Activated CD4-positive, alpha-beta memory T cell treated with anti-CD3 and anti-CD28 coated beads, Interleukin-2, amount 10 ng/mL, durations not matched to agents 7 days and 5 days (primary cell): ENCODE measurements at places on chromosomes 6 and 20. TPM values are rescaled to one million over a fixed set of nuclear protein-coding genes. Genes with fewer than 3 reads are reported as not detected.

VTA1 gene
- total RNA-seq: 37.0 TPM

LAMA2 gene
- total RNA-seq: 0.53 TPM

KCNK16 gene
- not detected for total RNA-seq

- DNase-seq: no peak
Measured at GRCh38 chr20:5400164-5400762, 83.5 kb upstream of the PROKR2 start.

DNA sequence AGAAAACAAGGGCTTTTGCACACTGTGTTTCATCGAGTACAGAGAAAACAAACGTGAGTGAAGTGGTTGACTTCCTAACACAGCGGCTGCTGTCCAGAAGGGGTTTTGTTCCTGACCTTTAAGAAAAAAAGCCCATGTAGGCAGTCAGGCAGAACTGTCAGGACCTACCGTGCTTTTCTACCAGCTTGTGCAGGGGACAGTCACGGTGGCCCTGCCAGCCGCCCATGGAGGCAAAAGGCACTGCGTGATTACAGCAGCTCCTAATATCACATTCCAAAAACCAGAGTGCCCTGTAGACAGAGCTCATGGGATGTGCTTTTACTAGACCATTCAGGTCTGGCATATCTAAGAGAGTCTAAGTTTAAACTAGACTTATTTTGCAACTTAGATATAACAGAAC lies 12.2 kb downstream of the TNFAIP3 start:
- no peak for DNase-seq

DNA sequence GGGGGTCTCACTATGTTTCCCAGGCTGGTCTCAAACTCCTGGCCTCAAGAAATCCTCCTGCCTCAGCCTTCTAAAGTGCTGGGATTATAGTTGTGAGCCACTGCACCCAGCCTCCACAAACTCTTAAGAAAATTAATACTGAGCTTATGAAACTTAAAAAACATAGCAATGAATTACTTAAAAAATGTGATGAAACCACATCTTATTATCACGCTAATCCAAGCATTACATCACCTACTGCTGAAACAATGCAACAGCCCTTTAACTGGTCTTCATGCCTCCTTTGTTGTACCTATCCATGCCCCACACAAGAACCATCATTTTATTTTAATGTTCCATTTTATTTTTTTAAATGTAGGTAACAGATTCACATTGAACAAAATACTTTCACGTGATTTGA lies 24.9 kb downstream of the SESN1 start:
- DNase-seq: no peak

- DNase-seq: no peak
Measured at GRCh38 chr6:3281631-3282475, 23.1 kb downstream of the PSMG4 start.

GRCh38 chr6:89414215-89414614 lies 2.1 kb upstream of the RRAGD start:
- no peak for DNase-seq

- no peak for DNase-seq
Measured at GRCh38 chr20:13286607-13287006, 65.5 kb downstream of the ISM1 start.

DNA sequence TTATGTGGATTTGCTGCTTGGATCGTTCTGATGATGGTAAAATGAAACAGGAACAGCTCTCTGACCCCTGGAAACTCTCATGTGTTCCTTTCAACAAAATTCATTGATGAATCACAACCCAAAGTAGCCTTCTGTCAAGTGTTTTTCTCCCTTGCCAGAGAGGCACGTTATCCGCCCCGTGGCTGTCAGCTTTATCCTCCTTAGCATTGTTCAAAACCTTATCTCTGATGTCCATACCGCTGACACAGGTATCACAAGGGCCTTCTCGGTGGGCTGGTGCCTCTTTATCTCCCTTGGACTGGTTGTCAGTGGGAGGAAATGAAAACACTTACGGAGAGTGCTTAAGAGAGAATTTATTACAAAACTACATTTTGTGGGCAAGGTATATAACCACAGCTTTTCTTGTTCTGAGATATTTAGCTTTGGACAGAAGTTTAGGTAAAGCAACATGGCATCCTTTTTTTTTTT lies 84.9 kb downstream of the TIAM2 start:
- no peak for DNase-seq

DNA sequence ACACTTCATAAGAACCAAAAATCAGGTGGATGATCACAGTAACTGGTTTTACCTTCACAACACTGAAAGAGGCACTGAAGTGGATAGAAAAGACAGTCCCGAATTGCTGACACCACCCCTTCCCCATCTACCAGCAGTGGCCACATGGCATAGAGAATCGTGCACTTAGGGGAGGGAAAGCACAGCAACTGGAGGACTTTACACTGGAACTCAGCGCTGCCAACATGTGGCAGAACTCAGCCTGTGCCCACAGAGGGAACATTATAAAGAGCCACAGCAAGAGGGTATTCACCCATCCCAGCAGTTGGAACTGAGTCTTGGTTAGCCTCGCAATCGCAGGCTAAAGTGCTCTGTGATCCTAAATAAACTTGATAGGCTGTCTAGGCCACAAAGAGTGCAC lies 6.5 kb upstream of the KIAA1586 start:
- DNase-seq: no peak

DNA sequence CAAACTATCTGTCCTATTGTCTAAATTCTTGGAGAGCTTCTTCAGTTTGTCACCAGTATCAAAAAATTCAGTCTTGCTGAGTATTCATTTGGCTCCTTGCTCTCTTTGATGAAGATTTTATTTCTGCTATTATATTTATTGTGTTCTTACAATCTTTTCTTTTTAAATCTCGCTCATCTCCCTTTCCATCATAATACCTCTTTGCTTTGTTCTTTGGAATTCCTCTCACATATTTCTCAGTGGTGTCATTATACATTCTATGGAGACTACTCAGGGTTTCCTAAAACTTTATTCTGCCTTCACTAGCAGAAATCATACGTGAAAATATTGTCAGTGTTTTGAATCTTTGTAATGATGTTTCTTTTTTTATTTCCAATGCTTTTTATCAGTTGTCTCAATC lies 445.2 kb upstream of the ID4 start:
- DNase-seq: no peak
